Adrenal gland (tissue), 19 donors: ENCODE measurements at places on chromosomes 5 and 9. TPM values are rescaled to one million over a fixed set of nuclear protein-coding genes. Genes with fewer than 3 reads are reported as not detected.

HSPA4 gene
- 141 TPM for total RNA-seq

MRPL22 gene
- total RNA-seq, result 52.1 TPM

DNA sequence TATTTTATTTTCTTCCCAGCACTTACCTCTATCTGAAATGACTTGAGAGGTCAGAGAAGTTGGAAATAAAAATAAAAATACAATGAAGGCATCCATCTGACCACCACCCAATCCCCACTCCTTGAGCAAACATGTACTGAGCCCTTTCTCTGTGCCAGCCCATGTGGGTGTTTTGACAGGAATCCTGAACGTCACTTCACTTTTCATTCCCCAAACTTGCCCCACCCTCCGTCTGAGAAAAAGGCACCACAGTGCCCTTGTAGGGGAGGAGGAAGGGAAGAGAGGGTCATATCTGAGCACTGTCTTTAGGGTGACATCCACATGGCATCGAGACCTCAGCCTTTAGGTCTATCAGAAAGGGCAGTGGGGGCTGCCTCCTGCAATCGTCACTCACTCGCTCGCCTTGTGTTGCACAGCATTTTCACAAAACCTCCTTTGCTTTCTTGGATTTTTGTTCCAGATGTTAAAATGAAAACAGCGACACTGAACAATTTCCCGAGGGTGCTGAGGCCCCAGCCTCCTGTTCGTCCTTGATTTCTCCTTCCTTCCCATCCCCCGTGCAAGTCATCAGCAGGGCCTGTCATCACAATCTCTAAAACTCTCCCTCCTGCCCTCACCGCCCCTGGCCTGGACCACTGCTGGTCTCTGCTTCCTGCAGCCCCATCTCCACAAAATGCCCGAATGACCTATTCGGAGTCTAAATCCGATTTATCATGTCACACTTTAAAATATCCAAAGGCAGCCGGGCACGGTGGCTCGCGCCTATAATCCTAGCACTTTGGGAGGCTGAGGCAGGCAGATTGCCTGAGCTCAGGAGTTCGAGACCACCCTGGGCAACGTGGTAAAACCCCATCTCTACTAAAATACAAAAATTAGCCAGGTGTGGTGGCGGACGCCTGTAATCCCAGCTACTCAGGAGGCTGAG lies 13.0 kb downstream of the HIGD2A start:
- no peak for DNase-seq

- DNase-seq, result no peak
Measured at GRCh38 chr5:149279661-149280060, 8.0 kb downstream of the AFAP1L1 start.

LIFR gene
- 28.7 TPM for total RNA-seq
